ENCODE measurements at places on chromosomes 3 and 15.

DNA sequence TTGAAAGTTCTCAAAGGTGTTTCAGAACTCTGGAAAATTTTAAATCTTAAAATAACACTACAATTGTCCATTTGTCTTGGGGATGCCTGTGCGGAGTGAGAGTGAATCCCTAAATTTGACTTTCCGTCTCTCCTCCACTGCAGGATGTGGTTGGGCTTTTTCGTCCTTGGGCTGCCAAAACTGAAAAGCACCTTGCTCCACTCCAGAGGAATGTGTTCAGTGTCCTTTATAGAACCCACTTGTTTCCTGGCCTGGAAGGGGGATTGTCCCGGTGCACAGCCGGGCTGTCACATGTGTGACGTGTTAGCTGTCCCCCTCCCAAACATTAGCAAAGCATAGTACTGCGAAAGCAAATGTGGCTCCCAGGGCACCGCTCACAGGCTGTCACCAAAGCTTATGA, 69.6 kb upstream of the ATP10A start:
- no peak for DNase-seq

DNA sequence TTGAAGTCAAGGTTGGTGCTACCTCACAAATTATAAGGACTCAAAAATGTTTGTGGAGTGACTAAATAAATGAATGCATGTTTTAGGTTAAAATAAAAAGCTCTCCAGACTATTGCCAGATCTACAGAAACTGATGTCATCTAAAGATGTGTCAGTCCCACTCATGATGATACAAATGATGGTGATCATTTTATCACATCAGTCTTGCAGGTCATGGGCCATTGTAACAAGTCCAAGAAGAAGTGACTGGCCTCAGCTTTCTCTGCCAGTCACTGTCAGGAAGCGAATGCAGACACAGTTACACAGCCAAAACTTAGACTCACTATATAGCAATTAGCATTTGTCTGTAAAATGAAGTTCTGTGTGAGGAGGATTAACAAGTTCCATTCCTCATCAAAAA, 18.5 kb downstream of the ATP8B4 start:
- DNase-seq, result no peak

GRCh38 chr3:133926736-133927539, 31.3 kb upstream of the RAB6B start:
- no peak for DNase-seq

- DNase-seq, result no peak
Measured at GRCh38 chr3:2595486-2595885, 496.8 kb downstream of the CNTN4 start.

DNA sequence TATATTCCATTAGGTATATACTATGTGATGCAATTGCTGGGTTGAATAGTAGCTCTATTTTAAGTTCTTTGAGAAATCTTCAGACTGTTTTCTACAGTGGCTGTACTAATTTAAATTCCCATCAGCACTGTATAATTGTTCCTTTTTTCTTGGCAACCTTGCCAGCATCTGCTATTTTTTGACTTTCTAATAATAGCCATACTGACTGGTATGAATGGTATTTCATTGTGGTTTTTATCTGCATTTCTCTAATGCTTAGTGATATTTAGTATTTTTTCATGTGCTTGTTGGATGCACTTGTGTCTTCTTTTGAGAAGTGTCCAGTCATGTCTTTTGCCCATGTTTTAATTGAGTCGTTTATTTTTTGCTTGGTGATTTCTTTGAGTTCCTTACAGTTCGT, 145.1 kb upstream of the PLSCR5 start:
- DNase-seq, result no peak

GRCh38 chr15:78272316-78272715, 8.0 kb downstream of the DNAJA4 start:
- no peak for DNase-seq

DNA sequence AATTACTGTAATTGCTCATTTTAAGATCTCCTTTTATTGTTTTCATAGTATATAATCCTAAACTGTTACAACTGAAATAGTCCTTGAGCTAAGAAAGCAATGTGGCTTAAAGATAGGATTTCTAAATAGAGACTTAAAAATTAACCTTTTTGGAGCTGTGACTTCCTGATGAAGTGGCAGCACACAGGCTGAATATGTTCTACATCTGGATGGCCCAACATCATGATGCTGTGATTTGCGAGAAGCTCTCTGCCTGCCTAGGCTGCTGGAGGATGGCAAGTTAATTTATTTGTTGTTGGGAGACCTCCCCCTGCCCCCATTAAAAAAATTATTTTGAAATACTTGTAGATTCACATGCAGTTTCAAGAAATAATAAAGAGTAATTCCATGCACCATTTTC, 134.5 kb downstream of the IGF1R start:
- DNase-seq, result no peak

DNA sequence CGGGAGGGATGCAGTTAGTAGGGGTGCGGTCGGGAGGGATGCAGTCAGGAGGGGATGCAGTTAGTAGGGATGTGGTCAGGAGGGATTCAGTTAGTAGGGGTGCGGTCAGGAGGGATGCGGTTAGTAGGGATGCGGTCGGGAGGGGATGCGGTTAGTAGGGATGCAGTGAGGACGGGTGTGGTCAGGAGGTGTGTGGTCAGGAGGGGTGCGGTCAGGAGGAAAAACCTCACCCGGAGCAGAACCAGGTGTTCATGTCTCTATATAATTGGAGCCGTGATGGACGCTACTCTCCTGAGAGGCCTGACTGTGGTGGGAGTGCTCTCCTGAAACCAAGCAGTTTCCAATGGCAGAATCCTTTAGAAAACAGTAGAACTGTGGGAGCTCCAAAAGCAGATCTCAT, 95.8 kb downstream of the BDH1 start:
- DNase-seq, result no peak

GRCh38 chr15:78502641-78503040, 4.7 kb upstream of the HYKK start:
- DNase-seq, result no peak

DNA sequence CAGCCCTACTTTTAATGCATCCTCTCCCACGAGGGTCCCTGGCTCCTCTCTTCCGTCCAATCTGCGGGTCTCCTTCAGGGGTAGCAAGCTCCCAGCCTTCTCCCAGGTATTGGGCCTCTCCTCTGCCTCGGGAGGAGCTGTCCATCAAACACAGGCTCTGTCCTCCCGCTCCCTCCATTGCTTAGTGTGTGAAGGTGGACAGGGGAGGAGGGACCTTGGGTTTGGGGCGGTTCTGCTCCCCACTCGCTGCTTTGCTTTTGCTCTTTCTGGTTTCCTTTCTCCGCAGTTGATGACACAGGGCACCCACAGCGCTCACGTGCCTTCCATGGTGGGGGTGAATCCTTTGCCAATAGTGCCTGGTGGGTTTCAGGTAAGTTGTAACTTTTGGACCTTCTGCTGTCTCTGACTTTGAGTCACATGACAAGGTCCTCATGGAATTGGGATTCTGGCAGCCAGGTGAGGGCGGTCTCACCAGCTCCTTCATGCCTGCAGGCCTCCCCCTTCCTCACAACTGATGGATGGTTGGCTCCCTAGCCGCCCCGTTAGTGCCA, 18.9 kb downstream of the MUC20 start:
- no peak for DNase-seq

GRCh38 chr3:185778821-185779220, 46.0 kb downstream of the IGF2BP2 start:
- no peak for DNase-seq

GRCh38 chr3:37562876-37563275, 298.8 kb upstream of the CTDSPL start:
- no peak for DNase-seq

Measured in NCI-H1417 treated with DMSO at 0.1 percent for 48 hours (cell line).